ENCODE measurements at places on chromosomes 2 and 18.
A peak's percentile ranks its signal among the peaks of the same experiment; 100 is the strongest.

GRCh38 chr2:19944205-19944845, 42.5 kb upstream of the TTC32 start:
- no peak for DNase-seq

DNA sequence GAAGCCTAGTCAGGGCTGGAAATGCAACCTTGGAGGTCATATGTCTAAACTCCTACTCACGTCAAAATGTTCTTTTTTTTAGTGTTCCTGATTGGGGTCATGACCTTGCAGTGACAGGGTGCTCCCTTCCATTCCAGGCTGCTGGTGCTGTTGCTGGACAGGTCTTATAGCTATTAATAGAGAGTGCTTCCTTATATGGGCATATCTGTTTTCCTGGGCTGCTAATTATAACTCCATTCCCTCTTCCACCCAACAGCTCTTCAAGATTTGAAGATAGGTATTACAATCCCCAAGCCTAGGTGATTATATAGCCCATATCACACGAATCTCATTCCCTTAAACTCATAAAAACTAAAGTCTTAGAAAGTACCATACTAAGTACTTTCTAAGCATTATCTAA, 12.6 kb downstream of the HOXD3 start:
- no peak for DNase-seq

DNA sequence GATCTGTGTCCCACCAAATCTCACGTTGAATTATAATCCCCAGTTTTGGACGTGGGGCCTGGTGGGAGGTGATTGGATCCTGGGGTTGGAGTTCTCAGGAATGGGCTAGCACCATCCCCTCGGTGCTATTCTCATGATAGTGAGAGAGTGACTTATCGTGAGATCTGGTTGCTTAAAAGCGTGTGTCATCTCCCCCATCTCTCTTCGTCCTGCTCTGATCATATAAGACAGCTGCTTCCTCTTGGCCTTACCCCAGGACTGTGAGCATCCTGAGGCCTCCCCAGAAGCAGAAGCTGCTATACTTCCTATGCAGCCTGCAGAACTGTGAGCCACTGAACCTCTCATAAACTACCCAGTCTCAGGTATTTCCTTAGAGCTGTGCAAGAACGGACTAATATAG, 163.7 kb upstream of the NDUFV2 start:
- DNase-seq, result peak; percentile 37

DNA sequence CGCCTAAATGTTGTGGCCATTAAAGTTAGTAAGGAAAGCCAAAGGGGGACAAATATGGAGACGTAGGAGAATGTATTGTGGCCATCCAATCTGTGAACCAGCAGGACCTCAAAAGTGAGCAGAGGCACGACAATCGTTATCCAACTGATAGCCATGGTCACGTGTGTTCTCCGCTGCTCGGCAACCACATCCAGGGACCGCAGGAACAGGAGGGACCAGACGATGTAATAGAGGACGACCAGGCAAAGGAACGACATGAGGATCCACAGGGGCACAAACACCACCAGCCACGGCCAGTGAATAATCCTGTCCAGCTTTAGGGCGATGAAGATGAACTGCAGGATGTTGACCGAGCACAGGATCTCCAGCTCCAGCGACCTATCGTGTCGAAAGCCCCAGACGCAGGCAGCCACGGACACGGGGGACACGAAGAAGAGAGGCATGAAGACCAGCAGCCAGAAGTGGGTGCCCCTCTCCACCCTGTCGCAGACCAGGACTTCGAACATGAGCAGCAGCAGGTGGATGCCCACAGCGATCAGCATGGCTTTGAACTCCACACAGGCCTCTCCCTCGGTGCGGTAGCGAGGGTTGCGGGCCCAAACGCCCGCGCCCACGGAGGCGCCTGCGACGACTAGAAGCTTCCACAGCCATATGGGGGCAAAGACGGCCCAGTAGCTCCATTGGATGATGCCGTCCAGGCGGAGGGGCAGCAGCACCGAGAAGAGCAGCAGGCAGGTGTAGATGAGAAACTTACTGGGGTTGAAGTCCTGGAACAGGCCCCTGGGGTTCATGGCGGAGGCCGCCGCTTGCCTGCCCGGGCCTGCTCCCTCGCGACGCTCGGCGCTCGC, 790 bp downstream of the TMEM185B start:
- no peak for DNase-seq

DNA sequence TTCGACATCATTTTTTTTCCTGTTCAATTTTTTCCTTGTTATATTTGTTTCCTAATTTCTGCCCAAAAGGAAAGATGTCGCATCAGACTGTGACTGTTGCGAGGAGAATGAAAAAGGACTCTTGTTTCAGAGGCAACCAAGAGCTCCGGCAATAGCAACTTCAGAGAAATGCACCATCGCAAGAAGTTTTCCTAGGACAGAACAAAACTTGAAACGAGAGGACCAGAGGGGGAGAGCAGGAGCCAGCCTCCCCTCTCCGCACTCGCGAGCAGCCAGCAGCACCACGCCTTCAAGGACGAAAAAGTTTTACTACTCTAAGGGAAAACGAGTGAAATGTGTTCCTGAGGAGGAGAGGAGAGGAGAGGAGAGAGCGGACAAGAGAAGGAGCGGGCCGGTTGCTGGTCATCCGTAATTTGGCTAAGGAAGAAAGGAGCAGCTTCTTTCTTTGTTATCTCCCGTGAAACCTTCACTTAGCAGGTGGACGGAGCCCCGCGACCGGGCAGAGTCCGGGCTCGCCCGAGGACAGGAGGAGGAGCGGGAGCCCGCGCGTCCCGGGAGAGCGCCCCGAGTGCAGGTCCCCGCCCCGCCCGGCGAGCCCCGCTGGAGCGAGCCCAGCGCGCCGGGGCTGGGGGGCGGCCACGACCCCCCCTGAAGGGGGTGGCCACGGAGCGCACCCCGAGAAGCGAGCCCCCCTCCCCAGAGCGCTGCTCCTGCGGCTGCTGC, 744 bp downstream of the POU3F3 start:
- DNase-seq, result no peak

DNA sequence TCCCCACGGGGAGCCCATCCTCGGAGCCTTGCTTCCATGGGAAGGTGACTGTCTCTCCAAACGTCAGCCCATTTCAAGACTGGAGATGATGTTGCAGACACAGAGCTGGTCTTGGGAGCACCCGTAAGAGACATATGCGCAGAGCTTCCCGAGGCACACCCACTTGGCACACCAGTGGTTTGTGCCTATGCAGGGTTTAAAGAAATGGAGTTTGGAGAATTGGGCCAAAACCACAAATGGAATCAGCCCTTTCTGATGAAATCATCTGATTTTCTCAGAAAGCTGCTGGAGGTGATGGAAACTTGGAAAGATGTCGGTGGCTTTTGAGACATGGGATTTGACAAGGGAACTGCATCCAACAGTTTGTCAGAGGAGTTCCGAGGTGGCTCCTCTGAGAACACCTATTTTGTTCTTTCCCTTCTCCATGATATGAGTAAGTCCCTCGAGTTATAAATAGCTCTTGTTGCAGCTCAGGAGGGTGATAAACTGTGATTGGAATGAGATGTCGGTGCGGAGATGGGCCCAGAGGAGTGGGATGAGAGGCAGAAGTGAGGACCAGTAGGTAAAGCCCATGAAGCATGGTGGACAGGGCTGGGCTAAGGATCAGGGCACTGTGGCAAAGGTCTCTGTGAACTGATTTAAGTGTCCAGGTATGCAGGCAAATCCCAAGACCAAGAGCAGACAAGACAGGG, 225.7 kb downstream of the ACKR3 start:
- no peak for DNase-seq

DNA sequence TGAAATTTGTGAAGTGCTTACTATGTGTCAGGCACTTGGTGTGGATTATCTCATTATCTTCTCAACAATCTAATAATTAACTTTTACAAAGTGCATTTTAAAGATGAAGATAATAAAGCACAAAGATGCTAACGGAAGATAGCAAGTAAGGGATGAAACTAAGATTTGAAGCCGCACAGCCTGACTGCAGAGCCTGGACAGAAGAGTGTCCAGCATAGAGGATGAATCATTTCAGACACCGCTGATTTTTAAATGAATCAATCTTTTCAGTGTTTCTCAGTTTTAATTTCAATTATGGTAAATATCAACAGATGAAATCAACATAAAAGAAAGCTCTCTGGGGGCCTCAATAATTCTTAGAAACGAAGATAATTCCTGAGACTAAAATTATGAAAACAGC, 24.5 kb upstream of the STAM2 start:
- DNase-seq, result no peak
